ENCODE measurements at places on chromosomes 1 and 21.

DNA sequence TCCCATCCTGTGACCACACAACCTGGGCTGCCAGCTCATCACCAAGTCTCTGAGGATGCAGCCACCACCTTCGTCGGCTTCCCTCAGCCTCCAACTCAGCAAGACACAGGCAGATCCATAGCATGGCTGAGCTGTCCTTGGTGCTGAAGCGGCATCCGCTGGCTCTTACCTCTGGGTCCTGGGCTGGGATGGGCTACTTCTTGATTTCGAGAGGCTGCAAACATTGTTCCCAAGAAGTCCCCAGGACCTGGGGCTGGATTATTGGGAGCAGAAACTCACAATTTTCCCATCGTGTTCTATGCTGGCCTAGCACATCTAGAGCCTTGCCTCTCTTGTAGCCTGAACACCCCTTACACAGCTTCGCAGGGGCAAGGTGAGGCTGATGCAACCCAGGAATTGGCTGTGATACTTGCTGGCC lies 24.9 kb upstream of the C1QA start:
- peak; percentile 48 for DNase-seq

GRCh38 chr1:11761988-11762406 lies at the start of gene C1orf167:
C1orf167 (plus strand) TSS chr1:11762193; CDS start chr1:11764401, 2,208 bp downstream.
- DNase-seq = peak; percentile 29

DNA sequence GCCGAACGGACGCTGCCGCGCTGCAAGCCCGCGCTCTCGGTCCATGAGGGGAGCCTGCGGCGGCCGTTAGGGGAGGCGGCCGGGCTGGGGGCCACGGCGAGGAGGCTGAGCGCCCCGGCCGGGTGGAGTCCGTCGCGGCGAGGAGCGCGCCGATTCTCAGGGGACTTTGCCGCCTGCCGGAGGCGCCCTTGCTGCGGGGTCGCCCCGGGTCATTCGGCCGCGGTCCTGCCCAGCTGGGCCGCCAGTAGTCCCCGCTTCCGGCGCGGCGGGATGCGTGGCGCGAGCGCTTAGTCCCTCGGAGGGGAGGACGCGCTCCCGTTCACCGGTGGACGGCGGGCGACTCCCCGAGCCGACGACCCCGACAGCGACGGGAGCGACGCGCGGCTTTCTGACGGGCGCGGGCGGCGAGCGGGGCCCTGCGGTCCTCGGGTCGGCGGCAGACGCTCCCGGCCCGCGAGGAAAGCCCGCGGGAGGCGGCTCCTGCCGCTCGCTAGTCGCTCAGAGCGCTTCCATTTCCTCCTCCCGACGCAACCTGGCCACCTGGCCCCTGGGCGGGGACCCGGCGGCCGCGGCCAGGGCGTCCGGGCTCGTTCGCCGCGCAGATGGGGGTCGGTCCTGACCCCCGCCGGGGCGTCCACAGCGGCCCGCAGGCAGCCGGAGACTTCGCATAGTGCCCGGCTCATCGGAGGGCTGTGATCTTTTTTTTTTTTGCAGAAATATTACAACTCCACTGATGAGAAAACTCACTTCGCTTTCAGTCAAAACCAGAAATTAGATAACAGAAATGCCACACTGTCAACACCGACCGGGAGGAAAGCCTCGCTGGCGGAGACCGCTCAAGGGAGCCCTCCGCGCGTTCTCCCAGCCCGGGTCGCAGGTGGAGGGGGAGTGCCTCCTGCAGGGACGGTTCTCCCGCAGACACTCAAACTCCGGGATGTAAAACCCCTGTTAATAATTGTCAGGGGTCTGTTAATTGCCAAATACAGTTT lies 641 bp upstream of the ZBTB21 start:
- DNase-seq = peak; percentile 12

DNA sequence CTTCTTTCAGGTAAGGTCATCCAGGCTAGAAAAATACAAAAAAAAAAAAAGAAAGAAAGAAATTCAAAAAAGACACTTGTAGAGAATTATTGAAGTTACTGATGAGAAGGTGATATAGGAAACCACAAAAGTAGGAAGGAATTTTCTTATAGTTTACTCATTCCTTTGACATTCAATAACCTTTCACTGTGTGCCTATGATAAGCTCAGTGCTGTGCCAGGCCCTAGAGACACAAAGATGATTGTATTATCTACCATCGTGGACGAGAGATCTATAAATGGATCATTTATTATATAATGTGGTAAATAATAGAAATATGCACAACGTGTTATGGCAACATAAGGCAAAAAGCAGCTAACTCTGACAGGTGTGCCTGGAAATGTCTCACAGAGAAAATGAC lies 109.6 kb upstream of the NGF start:
- DNase-seq = no peak

- DNase-seq = peak; percentile 56
Measured at GRCh38 chr1:205225901-205226765, 1.6 kb upstream of the TMCC2 start.
